ENCODE measurements at places on chromosomes 3 and 15.
A peak's percentile ranks its signal among the peaks of the same experiment; 100 is the strongest.

DNA sequence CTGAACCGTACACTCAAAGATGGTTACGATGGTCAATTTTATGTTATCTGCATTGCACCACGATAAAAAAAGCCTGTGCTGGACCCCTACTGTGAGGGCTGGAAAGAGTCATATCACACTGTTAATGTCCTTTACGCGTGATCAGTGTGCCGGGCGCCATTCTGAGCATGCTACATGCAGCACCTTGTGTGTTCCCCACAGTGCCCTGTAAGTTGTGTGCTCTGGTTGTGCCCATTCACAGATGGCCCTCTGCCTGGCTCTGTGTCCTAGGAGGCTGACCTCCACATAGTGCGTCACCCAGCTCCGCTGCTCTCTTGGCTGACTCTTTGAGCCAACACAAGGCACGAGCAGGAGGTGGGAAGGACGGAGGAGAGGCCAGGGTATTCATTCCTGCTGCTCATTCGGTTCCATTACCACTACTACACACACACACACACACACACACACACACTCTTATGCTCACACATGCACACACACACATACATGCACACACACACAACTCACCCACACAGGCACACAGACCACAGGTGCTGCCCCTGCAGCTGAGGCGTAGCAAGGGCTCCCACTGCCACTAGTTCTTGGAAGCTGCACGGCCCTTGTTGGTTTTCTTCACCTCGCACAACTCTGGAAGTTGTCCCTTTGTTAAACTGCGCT lies 129.6 kb upstream of the IQSEC1 start:
- no peak for DNase-seq

GRCh38 chr3:130582457-130583153 lies 65.6 kb downstream of the COL6A6 start:
- no peak for DNase-seq

DNA sequence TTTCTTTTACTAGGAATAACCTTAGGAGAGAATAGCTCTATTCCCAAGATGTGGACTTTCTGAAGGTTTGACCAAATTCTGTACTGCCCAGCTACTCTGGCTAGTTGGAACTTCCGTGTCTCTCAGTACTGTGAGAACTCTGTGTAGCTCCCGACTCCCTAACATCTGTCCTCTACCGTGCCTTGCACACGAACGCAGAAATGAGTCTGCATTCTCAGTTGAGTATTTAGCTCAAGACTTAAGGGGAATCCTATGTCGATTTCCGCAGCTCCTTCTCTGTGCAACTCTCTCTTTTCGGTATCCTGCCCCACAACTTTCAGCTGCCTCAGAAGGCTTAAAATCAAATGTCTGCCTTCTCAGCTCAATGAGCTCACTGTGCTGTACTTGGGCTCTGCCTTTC lies 86.7 kb upstream of the EPHB3 start:
- no peak for DNase-seq

DNA sequence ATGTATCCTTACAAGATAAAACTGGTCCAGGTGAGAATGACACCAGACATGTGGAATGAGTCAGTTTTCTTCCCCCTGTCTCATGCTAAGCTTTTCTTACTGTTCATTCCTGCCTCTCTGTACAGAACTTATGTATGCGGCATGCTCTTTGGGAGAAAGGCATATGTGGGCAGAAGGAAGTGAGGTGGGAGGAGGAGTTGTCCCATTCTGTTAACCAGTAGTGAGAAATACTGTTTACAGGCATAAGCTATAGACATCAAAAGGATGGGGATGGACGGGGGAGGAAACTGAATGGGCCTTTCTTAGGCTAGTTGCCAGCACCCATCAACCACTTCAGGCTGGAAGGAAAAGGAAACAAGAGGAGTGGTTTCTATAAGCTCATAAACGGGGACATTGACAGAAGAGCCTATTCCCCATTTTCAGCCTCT lies 143.6 kb upstream of the BHLHE40 start:
- DNase-seq: no peak

- no peak for DNase-seq
Observed at GRCh38 chr15:78006567-78007205, 70.8 kb downstream of the TBC1D2B start.

GRCh38 chr3:120773932-120774331 lies 31.4 kb downstream of the GTF2E1 start:
- DNase-seq: no peak

GRCh38 chr15:100784493-100785180 lies 95.0 kb upstream of the ALDH1A3 start:
- no peak for DNase-seq

- DNase-seq: no peak
Observed at GRCh38 chr3:151383956-151384355, 597 bp downstream of the P2RY12 start.

- DNase-seq: no peak
Observed at GRCh38 chr3:15633766-15634598, 32.4 kb downstream of the BTD start.

- DNase-seq: no peak
Observed at GRCh38 chr3:134350861-134351311, 23.4 kb downstream of the AMOTL2 start.

DNA sequence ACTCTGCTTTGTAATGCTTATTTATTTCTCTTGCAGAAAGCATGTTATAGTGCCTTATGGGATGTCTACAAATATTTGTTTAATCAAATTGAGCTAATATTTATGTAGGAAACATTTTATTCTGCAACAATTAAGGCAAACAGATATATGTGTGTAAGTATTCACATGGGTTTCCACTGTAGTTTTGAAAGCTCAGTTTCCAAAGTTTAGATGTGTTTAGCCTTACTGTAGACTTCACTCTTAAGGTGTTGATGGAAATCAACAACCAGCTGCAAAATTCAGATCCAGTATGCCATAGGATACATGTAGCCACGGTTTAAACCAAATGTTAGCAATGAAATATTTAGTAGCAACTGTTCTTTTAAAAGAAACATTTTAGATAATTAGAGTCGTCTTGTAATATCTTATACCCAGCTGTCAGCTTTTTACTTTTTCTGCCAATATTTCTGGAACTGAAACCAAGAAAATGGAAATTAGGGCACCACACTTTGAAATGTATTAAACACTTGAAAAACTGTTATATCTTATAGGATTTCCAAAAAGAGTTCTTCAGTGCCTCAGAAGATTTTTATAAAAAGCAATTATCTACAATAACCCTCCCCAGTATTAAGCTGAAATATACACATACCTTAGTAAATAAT lies 18.5 kb downstream of the PIK3CA start:
- DNase-seq: no peak

- no peak for DNase-seq
Observed at GRCh38 chr15:79373728-79374127, 58.4 kb upstream of the MINAR1 start.

GRCh38 chr3:85208650-85209049 lies 249.9 kb downstream of the CADM2 start:
- no peak for DNase-seq

GRCh38 chr3:129622933-129623332 lies 16.5 kb upstream of the PLXND1 start:
- peak; percentile 4 for DNase-seq

GRCh38 chr15:73078722-73079121 lies 26.5 kb downstream of the NEO1 start:
- DNase-seq: peak; percentile 16

DNA sequence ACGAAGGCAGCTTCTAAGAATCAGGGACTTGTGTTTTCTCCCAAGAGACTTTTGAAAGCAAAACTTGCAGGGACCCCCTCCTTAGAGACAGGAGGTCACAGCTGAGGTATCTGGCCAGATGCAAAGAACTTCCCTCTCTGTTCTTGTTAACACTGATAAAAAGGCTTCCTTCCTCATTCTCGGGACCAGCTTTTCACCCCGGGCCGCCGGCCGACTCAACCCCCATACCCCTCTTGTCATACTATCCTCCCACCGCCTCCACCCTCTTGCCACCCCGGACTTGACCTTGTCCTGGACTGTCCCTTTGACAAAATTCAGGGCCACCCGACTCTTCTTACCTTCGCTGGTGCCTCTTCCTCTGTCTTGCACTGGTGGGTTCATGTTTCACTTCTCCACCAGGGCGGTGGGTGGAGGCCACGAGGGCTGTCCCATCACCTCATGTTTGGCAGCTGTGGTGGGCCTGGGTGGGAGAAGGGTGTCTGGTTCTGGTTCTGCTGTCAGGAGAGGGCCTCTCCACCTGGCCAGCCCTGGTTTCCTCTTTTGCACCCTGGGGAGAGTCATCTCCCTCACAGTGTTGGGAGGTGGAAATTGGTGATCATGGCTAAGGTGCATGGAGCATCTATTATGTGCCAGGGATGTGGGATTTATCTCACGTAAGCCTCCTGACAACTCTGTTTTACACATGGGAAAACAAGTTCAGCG lies 32.5 kb downstream of the BHLHE40 start:
- no peak for DNase-seq

DNA sequence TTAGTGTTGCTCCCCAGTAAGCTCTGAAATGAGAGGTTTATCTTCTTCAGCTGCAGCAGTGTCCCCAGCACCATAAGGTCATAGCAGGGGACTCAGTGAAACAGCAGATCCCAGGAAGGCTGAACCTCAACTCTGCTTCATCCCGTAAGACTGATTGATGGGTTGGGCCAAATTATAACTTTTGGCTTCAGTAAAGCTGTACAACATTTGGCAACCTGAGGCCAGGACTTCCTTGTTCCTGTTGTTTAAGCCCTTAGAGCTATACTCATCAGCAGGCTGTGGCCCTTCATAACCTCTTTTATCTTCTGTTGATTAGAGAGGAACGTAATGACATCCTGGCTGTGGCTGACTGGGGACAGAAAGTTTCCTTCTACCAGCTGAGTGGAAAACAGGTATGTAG lies 29.0 kb downstream of the IFT122 start:
- DNase-seq: no peak

DNA sequence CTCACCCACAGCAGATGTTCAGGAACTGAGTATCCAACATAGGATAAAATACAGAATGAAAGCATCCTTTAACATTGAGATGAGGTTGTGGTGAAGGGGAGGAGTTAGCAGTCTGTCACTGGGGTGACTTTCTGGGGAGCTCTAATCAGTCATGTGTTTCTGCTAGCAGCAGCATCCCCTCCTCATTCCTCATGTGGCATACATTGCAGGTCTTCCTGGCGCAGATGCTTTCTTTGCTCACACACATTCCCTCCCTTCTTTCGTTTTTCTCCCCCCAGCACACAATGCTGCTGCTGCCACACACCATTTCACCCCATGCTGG lies 135.0 kb downstream of the CACNA1D start:
- DNase-seq: no peak

Measured in hepatic stellate cell (primary cell).